ENCODE measurements at places on chromosomes 11 and 22.

DNA sequence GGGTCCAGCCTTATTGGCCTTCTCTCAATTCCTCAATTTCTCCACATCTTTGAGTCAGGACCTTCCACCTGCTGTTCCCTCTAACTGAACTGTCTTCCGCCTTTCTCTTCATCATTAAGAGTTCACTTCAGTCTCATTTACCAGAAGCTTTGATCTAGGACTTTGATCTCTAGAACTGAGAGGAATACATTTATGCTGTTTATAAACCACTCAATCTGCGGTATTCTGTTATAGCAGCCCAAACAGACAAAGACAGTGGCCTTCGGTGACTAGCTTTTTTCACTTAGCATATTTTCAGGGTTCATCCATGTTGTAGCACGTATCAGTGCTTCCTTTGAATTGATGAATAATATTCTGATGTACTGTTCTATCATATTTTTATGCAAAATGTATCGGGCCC is 10.5 kb downstream of the CLPB start:
- DNase-seq, result no peak

DNA sequence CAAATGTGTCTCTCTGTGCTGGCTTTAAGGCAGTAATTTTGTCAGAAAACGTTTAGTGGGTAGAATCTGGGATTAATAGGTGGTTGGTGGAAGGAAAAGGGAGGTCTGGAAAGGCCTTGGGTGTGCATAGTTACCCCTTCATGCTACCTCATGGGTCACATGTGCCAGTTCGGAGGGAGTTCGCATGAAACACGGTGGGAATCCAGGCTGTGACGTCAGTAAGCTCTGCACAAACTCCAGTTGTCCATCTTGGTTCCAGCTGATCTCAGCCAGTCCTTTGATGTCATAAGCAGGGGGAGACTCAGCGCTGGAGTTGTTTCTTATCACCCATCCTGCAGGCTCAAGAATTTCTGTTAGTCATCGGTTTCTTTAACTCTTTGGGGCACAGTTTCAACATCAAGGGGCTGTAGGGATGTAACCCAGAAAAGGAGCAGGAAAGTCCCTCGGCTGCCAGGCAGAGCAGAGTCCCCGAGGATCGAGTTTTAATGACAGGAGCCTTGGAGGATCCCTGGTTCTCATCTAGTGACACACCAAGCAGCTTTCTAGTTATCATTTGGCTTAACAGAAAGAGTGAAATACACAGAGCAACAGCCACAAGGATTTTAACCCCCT is 28.9 kb downstream of the MOV10L1 start:
- no peak for DNase-seq

- no peak for DNase-seq
Measured at GRCh38 chr11:77071077-77071476, 4.3 kb downstream of the CAPN5 start.

DNA sequence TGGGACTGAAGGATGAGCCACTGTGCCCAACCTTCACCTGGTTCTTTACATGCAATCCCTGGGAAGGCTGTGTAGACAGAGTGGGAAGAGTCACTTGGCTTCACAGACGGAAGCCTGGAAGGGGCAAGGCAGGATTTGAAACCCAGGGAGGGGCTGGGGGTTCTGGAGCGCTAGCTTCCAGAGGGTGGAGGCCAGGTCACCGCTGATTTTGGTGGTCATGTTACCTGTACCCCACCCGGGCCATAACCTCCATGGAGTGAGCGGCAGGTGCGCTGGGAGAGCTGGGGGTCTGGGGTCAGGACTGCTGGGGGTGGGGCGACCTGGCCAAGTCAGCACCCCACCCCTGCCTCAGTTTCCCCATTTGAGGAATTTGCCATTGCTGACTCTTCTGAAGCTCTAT is 38.3 kb downstream of the PDGFB start:
- DNase-seq, result no peak

DNA sequence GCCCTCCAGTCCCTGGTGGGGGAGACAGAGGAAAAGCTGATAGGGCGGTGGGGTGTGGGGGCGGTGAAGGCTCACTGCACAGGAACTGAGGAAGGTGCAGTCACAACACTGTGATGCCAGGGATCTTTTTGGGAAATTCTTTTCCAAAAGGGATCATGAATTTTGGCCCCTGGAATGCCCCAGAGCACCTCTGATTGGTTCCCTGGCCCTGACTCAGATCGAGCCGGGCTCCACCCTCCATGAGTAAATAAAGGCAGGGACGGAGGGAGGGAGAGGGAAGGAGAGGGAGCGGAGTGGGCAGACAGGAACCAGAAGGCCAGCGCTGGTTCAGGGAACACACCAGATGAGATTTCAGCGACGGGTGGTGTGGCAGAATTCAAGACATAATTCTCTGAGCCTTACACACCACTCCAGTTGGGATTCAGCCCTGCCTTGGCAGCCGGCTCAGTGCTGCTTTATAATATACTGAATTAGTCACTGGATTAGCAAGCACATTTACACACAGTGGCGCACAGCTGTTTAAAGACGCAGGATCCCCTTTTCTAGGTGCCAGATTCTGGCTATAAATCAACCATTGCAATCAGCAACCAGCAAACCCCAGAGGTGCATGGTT is 80.3 kb downstream of the ETS1 start:
- DNase-seq, result no peak

DNA sequence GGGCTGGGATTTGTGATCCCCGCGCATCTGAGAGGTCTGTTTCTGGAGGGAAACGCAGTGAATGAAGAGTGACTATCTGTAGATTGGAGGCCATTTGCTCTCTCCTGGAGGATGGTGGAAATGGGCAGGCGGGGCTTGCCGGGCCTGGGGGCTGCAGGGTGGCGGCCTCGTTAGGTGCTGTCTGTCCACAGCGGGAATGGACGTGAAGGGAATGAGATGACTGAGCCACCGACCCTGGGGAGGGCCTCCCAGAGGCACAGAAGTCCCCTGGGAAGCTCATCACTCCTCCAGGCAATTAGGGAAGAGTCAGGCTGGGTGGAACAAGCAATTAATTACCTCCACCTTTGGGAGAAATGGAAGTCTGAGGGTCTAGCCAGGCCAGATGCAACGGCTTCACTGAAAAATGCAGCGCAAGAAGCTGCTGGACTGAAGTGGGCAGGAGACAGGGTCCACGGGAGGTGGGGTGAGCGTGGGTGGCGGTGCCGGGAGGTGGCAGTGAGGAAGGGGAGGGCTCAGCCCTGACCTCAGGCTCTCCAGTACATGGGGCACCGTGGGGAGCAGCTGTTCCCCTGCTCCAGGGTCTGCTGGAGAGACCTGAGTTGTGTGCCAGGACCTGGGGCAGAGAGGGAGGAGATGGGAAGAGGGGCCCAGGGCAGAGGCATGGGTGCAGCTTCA is 524.5 kb downstream of the BRD1 start:
- DNase-seq, result no peak

DNA sequence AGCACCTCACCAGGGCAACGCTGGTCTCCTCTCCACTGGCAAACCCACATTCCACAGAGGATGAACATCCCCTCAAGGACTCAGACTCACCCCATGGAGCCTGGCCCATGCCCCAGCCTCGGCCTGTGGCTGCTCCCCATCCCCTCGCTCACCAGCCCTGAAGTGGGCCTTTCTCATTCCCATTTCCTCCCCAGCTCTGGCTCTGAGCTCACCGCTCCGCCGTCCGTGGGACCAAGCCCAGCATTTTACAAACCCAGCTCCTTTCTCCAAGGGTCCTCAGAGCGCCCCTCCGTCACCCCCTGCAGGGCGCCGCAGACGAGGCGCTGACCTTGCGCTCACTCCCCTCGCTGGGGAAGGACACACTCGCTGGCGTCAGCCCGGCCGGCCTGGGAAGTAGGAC is 6.9 kb upstream of the IGF2 start:
- DNase-seq, result no peak

- no peak for DNase-seq
Measured at GRCh38 chr22:46828323-46828900, 66.0 kb downstream of the TBC1D22A start.

- DNase-seq, result no peak
Measured at GRCh38 chr22:42855721-42856120, 1.4 kb downstream of the ARFGAP3 start.

GRCh38 chr22:46584081-46584921 is 35.9 kb upstream of the GRAMD4 start:
- DNase-seq, result no peak

- no peak for DNase-seq
Measured at GRCh38 chr22:29306175-29306834, at the start of gene GAS2L1. TSS of gene GAS2L1 (plus strand) at chr22:29306650. CDS start at chr22:29308106, 1,456 bp downstream.

GRCh38 chr11:85595285-85595884 is 31.8 kb downstream of the DLG2 start:
- DNase-seq, result no peak

GRCh38 chr11:37774441-37774840 is 1176.4 kb upstream of the RAG2 start:
- DNase-seq, result no peak

- no peak for DNase-seq
Measured at GRCh38 chr11:113518716-113519495, 43.7 kb upstream of the DRD2 start.

DNA sequence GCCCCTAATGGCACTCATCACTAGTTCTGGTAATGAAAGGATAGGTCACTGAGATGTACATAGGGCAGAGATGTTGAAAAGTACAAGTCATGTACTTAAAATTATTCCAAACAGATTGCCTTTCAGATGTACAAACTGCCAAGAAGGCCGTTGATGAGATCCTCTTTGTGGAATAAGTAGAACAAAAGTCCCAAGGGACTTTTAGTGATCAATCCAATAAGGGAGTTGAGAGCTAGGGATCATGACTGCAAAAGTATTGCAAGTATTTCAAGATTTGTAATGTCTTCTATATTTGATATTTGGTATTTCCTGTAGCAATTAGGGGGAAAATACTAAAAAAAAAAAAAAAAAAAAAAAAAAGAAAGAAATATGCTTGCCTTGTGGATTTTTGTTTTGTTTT is 82.2 kb downstream of the ATG16L2 start:
- DNase-seq, result no peak

GRCh38 chr11:74279256-74279655 is 32.2 kb downstream of the P4HA3 start:
- DNase-seq, result no peak

DNA sequence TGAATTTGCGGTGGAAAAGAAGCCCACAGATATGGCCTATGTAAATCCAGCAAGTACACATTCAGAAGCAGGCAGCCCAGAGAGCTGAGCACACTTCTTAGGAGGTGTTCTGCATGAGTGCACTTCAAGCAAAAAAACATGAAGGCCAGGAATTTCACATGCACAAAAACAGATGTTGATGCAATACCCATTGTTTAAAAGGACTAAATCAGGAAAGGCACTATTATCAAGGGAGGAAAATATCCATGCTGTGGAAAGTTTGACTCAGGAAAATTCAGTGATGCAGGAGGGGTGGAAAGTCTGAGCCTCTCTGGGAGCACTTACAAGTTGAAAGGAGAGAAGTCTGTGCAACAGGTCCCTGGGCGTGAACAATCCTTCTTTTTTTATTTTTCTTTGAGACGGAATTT is 15.8 kb upstream of the CARS1 start:
- no peak for DNase-seq

GRCh38 chr11:61453695-61454094 is 23.8 kb downstream of the SDHAF2 start:
- no peak for DNase-seq

DNA sequence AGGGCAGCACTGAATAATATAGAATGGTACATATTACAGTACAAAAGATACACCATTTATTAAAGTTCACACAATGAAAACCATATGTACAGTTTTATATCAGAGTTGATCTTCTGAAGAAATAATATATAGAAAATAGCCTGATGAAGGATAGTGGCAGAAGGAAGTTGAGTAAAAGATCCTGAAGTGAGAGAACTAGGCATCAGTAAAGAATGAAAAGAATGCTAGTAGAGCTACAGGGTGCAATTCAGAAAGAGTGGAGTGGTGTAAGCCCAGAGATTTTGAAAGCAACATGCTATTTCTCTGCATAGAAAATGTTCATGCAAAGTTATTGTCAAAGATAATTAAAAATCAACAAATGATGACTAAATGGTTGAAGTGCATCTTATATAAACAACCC is 1552.7 kb upstream of the TENM4 start:
- DNase-seq, result no peak

- DNase-seq, result no peak
Measured at GRCh38 chr11:27183672-27184457, 143.2 kb downstream of the BBOX1 start.
